Right cardiac atrium (tissue), 5 donors: ENCODE measurements at places on chromosomes 3 and 15. TPM values are rescaled to one million over a fixed set of nuclear protein-coding genes. Genes with fewer than 3 reads are reported as not detected.

DNA sequence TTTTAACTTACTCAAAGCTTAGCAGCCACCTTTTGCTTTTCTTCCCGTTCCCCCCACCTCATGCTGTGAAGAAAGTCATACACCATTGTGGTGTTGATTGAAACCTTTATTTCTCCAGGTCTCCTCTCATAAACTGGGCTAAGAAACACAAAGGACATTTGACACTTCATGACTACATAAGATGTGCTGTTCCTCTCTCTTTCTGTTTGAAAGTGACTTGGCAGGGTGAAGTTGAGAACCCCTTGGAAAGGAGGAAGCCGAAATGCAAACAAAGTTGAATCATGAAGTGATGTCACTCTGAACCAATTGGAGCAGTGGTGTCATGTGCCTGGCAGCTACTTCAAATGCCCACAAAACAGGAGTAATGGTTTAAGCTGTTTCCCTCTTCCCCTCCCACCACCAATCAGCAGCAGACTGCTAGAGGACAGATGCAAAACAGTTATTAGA lies 174.7 kb downstream of the IGF1R start:
- no peak for DNase-seq

GRCh38 chr3:47867451-47868044 lies 64.6 kb downstream of the DHX30 start:
- no peak for DNase-seq

Gene CD200R1
- 0.14 TPM for polyA plus RNA-seq

GRCh38 chr3:195849322-195850074 lies 37.8 kb upstream of the MUC4 start:
- peak; percentile 55 for DNase-seq

DNA sequence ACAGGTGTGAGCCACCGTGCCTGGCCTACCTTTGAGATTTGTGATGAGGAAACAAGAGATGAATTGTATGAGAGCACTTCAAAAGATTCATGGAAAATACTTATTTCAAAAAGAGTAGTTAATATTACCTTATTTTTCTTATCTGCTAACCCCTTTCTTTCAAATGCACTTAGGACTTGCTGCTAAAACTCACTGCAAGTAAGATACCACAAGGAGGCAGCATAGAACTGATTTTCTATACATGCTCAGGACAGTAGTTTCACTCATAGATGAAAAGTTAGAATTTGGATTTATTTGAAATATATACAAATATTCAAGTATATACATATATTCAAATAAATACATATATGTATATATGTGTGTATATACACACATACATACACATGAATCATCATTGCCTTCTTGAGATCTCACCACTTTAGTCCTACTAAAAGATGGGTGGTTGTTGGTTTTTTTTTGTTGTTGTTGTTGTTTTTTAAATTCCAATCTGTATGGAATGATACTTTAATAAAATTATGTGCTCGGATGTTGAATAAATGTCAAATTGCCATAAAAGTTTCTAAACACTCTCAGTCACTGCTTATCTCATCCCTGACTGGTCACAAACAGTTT lies 2.4 kb downstream of the CCNDBP1 start:
- DNase-seq = no peak

GRCh38 chr3:115498898-115499297 lies 124.4 kb upstream of the GAP43 start:
- no peak for DNase-seq

Gene ATP13A5
- 0.07 TPM for polyA plus RNA-seq

DNA sequence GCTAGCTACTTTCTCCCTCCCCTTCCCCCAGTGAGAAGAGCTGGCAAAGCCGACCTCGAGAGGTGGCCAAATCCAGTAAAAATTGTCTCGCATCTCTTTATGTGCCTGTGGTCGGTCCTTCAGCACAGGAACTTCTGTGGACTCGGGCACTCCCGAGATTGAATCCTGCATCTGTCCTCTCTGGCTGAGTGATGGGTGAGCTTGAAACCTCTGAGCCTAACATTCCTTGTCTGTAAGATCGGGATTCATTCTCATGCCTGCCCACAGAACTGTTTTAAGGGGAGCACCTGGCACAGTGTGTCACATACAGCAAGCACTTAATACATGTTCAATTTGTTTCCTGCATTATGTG lies 11.3 kb downstream of the CX3CR1 start:
- DNase-seq = no peak

Gene RASGRF1
- polyA plus RNA-seq = 0.05 TPM

GRCh38 chr3:139835830-139836683 lies 98.9 kb upstream of the CLSTN2 start:
- DNase-seq = no peak

DNA sequence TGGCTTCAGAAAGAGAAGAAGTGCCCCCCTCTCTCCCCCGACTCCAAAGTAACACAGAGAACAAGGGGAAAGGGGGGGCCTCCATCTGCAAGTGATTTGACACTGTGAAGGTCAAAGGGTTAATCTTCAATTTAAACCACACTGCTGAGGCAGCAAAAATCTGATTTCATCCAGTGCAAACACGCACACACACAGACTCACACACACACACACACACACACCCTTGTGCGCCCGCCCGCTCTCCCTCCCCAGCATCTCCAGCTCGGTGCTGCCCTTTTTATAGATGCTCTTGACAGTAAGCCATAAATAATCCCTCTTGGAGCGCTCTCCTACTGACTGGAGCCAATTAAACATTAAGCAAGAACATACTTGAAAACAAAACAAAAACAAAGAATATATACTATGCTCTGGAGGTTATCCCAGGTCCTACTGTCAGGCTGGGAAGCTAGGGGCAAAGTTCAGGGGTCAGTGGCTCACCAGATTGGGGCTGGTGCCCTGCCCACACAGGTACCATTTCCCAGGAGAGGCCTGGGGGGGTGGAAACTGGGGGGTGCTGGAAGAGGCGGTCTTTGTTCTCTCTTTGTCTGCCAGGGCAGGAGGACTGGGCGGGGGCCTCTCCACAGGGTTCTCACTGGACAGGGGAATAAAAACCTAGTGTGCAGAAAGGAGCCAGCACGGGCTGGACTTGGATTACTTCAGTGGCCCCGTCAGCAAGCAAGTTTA lies 16.3 kb downstream of the BMF start:
- peak; percentile 93 for DNase-seq

DNA sequence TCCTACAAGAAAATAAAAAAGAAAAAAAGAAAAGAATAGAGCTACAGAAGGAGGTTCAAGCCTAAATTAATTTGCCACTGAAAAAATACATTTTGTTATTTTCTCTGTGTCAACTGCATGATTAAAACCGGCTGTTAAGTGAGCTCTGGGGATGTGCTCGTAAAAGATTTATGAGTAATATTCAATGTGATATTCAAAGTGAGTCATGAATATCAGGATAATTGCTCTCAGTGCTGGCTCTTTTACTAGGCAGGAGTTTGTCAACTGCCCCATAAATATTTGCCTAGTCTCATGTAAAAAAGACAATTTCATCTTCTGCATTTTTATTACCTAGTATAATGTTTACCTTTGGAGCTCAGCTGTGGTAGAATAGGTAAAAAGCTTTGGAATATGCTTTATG lies 78.9 kb downstream of the CDIN1 start:
- no peak for DNase-seq

- no peak for DNase-seq
These were observed 81.1 kb downstream of the PDCD6IP start for GRCh38 chr3:33879540-33879939.

Gene NPAP1
- not detected for polyA plus RNA-seq
